ENCODE measurements at places on chromosomes 7 and 10. TPM values are rescaled to one million over a fixed set of nuclear protein-coding genes. Genes with fewer than 3 reads are reported as not detected.

UCN3 gene
- 0.17 TPM for total RNA-seq

CAMK2B gene
- total RNA-seq, result 60.2 TPM

SAMD9L gene
- 26.1 TPM for total RNA-seq

BTBD16 gene
- total RNA-seq, result 0.59 TPM

DNA sequence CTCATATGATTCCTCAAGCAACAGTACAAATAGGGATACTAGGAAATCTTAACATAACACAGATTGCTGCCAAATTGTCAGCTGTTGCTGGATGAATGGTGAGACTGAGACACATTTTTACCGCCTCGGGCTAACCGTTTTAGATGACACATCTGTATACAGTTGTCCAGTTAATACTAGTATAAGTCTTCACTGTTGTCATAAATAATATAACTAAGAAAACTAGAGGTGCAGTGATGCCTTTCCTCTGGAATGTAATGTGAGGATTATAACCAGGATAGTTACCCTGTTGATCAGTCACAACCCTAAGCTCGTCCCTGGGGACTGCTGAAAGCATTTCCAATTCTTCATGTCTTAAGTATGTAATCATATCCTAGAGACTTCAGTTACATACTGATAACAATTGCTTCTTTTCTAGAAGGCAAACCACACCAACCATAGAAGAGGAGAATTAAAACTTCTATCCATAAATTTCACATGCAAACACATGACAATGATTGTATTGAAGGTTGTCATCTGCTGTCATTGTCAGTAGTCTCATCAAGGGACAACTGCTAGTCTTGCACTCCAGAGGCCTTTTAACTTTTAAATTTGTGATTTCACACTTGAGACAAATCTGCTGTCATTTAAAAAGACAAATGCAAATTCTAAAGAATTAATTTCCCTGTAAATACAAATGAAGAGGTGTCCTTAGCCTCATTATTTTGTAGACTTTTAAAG is 100.4 kb upstream of the SEMA3D start:
- no peaks in the 10 kb centered on the region for H3K36me3 ChIP-seq
- no peaks in the 10 kb centered on the region for H3K4me1 ChIP-seq
- H3K4me3 ChIP-seq, result no peak overlapping the region
- no peak for DNase-seq

GRCh38 chr7:522071-522950 is 2.7 kb upstream of the PDGFA start:
- H3K36me3 ChIP-seq, result no peaks in the 10 kb centered on the region
- H3K4me3 ChIP-seq, result peak overlapping the region; percentile 3
- H3K27ac ChIP-seq, result no peak overlapping the region
- no peak for DNase-seq
- H3K4me1 ChIP-seq, result peaks cover 49% of the 10 kb centered on the region

GRCh38 chr10:129793996-129794395 is 170.1 kb downstream of the EBF3 start:
- DNase-seq, result no peak
- H3K4me1 ChIP-seq, result peaks cover 30% of the 10 kb centered on the region
- H3K27me3 ChIP-seq, result no peaks in the 10 kb centered on the region
- no peak overlapping the region for H3K4me3 ChIP-seq
- H3K27ac ChIP-seq, result no peak overlapping the region

DNA sequence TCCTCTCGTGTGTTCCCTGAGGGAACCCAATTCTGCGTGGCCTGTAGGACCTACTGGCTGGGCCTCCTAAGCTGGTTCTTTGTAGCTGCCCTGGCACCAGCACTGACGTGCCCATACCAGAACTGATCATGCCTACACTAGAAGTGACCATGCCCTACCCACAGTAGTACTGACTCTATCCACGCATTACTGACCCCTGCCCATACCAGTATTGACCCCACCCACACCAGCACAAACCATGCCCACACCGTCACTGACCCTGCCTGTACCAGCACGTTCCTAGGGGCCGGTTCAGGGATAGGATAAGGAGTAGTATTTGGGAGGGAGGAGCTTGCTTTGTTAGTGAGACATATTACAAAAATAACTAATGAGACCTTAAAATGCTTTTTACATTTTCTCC is 88.0 kb downstream of the DOCK1 start:
- peaks cover 12% of the 10 kb centered on the region for H3K36me3 ChIP-seq
- no peak overlapping the region for H3K4me3 ChIP-seq
- no peaks in the 10 kb centered on the region for H3K4me1 ChIP-seq
- no peaks in the 10 kb centered on the region for H3K27me3 ChIP-seq
- no peak for DNase-seq
- H3K27ac ChIP-seq, result no peak overlapping the region

DNA sequence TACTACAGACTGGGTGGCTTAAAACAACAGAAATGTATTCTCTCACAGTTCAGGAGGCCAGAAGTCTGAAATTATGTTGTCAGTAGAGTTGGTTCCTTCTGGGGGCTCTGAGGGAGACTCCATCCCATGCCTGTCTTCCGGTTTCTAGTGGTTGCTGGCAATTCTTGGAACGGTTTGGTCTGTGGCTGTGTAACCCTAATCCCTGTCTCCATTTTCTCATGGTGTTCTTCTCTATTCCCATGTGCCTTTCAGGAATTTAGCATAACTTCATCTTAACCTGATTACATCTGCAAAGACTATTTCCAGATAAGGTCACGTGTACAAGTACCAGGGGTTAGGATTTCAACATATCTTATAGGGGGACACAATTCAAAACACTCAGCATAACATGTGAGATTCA is 73.2 kb downstream of the FAM241B start:
- H3K27me3 ChIP-seq, result no peaks in the 10 kb centered on the region
- DNase-seq, result no peak
- no peak overlapping the region for H3K27ac ChIP-seq
- H3K4me3 ChIP-seq, result no peak overlapping the region

GRCh38 chr7:93910076-93910994 is 4.0 kb downstream of the GNGT1 start:
- no peaks in the 10 kb centered on the region for H3K36me3 ChIP-seq
- no peaks in the 10 kb centered on the region for H3K4me1 ChIP-seq
- H3K27ac ChIP-seq, result peak overlapping the region; percentile 47
- H3K4me3 ChIP-seq, result no peak overlapping the region
- no peaks in the 10 kb centered on the region for H3K27me3 ChIP-seq

Data from spinal cord (tissue), 10 donors.